ENCODE measurements at places on chromosomes 3 and 15.

GRCh38 chr3:111967068-111967467 lies 11.8 kb upstream of the ABHD10 start:
- DNase-seq, result no peak

DNA sequence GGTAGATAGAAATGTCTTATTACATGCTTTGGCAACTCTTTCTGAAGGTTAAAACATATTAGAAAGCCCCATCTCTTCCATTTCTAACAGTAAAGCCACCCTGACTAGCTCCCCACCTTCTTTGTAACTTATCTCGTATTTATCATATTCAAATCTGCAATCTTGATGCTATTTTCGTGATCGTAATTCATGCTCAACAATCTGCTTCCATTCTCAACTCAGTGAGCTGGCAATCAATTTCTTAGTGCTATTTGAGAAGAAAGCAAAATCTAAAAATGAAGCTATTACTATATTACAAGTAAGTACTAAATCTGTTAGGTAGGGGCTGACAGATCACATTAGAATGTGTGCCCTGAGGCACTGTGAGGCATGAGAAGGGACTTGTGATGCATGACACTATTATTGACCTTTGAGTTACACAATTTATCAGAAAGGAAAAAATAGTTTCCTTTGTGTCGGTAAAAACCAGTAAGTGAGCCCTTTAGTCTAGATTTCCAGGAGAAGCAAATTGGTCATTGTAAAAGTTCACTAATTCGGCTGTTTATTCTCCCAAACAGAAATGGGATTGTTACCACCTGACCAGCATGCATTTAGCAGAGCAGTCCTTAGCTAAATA lies 379.7 kb upstream of the CNTN6 start:
- DNase-seq, result no peak

DNA sequence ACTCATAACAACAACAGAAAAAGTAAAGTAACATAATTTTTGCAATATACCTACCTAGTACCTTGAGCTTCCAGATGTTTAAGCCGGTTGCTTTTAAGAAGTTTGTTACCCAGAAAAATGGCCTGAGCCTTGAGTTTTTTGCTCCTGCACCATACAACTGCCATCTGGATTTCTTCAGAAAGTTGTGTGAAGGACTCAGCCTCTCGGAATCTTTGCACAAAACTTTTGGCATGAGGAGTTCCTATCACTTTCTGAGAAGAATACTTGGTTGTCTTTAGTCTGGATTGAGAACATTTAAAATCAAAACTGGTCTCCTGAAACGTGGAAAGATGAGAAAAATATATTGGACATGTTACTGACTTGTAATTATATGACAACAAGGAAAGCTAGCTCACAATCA lies 17.3 kb downstream of the GTPBP8 start:
- no peak for DNase-seq

DNA sequence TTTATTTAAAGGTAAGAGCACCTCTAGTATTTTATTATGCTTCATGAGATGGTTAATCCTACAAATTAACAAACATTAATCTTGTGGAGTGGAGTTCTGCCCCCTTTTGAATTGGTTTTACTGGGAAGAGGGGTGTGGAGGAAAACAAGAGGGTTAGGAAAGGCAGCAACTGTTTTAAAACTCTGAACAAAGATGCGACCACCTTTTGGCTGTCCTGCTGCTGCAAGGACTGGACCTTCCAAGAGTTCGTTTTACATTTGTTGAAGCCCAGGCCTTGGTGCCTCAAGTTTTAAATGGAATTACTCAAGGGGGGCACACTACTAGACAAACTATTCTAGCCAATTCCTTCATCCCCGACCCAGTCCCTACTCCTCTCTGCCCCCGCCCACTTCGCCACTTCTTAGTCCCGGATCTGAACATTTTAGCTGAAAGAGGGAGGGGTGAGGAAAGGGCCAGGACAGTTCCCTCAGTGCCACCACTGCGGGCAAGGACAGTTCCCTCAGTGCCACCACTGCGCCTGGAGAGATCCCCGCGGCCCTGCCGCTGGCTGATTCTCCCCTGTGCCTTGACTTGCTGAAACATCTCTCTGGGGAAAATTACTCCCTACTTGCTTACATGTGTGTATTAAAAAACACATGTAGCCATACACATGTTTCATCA lies 11.2 kb downstream of the SOX2 start:
- DNase-seq, result no peak

- no peak for DNase-seq
These were observed 61.8 kb upstream of the ATP13A3 start for GRCh38 chr3:194548346-194549321.

DNA sequence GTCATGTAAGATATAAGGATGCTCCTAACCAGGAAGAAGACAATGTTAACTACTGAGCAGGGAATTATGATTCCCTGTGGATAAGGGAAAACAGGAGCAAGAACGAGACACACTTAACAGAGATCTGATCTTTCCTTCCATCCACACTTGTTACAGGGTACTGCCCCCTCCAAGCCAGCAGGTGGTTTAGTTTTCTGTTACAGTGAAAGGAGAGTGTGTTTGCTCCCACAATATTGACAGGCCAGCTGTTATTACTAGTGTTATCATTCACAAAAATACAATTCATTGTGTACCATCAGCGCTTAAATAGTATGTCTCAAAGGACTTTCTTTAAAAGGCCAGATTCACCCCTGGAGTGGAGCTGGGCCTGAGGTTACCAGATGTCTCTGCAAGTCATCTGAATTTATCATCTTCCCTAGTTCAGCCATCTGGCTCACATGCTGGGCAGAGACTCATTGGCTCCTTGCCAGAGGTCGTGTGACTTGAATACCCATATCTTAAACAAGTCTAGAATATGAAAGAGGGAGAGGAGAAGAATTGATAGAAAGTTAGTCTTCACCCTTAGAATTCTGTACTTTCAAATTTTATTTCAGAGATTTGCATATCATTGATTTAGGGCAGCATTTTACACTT lies 16.8 kb upstream of the FMN1 start:
- no peak for DNase-seq

DNA sequence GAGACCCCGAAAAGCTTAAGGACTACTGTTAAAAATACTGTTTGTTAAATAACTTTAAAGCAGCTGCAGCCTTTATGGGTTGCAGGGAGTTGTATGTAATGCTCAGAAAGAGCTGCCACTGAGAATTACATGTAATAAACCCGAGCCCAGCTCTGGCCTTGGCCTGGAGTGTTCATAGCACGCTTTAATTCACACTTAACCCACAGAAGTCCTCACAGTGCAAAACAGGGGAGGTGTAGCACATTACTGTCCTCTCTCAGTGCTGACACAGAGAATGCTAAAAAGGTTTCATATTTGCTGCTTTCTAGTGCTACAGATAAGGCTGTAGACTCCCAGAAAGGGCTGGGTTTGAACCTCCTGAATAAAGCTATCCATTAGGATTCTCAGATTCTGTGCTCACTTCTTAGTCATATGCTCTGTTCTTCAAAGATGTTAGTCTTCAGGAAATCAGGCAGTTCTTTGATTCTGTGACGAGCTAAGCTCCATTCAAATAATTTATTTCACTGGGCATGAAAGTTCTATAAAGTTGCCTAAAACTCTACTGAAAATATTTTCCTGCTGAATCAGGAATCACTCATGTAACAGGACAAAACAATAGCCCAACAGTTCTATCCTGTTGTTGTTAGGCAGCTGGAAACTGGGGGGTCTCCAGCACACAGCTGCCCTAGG lies 108.0 kb downstream of the SENP2 start:
- no peak for DNase-seq

- DNase-seq, result no peak
These were observed 57.5 kb upstream of the MEF2A start for GRCh38 chr15:99508311-99508645.

DNA sequence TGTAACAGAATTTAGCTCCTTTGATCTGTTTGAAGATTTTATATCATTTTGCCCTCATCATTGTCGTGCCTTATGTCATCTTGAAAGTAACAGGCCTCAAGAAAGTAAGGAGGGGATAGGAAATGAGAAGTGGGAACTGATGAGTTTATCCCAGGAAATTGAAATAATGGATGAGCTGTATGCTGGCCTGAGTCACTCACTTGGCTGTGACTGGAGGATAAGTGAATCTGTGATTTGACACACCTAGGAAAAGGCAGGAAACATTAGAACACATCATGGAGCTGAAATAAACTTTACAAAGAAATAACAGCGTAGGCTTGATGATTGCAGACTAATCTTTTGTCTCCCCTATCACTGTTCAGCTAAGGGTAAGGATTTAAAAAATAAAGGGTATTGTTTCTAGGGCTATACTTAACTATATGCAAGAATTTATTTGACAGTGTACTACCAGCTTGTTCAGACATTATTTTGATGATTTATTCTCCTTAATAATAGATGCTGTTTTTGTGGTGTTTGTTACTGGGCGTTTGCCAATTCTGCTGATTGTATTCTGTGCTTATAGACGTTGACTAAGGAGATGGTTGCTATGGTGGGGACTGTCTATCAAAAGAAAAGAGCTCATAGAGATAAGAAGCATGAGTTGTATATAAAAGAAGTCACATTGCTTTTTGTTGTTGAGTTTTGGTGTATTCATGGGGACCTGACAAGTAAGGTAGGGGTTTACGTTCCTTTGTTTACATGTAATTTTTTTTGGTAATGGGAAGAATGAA lies 105.6 kb upstream of the ROPN1 start:
- no peak for DNase-seq

GRCh38 chr3:81585056-81585455 lies 176.4 kb downstream of the GBE1 start:
- no peak for DNase-seq

GRCh38 chr3:133855772-133856171 lies 39.9 kb downstream of the RAB6B start:
- no peak for DNase-seq

DNA sequence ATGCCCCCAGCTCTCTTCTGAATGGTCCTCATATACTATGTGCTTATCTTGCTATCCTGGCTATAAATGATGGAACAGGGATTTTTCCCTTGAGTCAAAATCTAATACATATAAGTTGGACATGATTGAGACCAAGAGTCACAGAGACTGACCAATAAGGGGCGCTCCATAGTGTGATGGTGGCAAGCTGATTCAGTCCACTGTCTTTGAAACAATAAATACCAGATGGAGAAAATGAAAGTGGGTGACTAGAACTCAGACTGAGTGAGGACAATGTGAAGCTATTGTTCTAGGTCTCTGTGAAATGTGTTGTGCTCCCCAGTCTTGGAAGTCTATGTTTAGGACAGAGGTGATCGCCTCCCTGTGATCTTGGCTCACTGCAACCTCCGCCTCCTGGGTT lies 10.6 kb upstream of the FSTL1 start:
- no peak for DNase-seq

- no peak for DNase-seq
These were observed 39.2 kb downstream of the SNX4 start for GRCh38 chr3:125480656-125481374.

- no peak for DNase-seq
These were observed at the start of gene CGNL1 for GRCh38 chr15:57375827-57376695. Gene CGNL1, plus strand, starts transcription at chr15:57376505. Its CDS starts 61,495 bp downstream, at chr15:57438000.

DNA sequence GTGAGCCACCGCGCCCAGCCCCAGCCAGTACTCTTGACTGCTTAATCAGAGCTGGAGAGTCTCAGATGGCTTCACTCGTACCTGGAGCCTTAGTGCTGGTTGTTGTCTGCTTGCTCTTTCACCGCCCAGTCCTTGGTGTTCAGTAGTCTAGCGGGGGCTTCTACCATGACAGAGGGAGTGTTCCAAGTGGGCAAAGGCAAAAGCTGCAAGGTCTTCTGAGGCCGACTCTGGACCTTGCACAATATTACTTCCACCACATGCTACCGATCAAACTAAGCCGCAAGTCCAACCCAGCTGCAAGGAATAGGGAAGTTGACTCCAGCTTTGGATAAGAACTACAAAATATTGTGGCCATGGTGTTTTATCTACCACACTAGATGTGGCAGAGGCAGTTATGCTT lies 6.6 kb downstream of the PARL start:
- no peak for DNase-seq

- DNase-seq, result no peak
These were observed 1.6 kb upstream of the GNB4 start for GRCh38 chr3:179452872-179453271.

DNA sequence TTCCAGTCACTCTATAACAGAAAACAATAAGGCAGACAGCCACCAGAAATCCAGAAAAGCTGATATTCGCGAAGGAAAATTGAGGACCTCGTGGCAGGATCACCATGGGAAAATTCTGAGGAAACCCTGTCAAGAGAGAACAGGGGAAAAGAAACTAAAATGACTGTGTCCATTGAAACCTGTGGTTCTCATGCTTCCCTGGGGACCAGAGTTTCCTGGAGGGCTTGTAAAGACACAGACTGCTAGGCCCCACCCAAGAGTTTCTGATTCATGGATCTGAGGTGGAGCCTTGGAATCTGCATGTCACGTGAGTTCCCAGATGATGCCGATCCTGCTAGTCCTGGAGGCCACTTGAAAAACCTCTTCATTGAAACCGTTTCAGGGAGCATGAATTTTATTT lies 420.5 kb downstream of the EPHB1 start:
- no peak for DNase-seq

- DNase-seq, result no peak
These were observed 59.7 kb downstream of the MAP3K13 start for GRCh38 chr3:185422677-185423076.

DNA sequence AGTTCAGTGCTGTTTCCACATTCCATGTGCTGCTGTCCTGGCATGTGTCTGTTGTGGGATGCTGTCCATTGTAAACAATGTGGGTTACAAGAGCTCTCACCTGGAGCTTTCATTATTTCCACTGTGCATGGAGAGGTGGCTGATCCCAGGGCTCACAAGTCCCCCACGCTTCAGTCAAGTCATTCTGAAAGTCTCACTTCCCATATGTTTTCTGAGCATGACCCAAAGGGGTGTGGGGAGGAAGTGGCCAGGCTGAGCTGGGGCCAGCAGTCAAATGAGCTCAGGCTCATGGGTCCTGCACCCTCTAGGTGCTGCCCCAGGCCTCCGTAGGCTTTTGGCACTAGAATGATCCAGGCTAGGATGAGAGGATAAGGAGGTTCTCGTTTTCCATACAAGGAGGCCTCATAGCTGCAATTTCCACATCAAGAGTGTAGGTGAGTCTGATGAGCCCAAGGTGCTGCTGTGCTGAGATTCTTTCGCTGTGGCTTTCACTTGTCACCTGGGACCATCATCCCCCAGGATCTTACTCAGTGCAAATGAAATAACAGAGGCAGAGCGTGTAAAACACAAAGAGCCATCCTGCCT lies 22.0 kb downstream of the STARD5 start:
- peak; percentile 48 for DNase-seq

- no peak for DNase-seq
These were observed 8.2 kb downstream of the B3GNT5 start for GRCh38 chr3:183261151-183261724.

DNA sequence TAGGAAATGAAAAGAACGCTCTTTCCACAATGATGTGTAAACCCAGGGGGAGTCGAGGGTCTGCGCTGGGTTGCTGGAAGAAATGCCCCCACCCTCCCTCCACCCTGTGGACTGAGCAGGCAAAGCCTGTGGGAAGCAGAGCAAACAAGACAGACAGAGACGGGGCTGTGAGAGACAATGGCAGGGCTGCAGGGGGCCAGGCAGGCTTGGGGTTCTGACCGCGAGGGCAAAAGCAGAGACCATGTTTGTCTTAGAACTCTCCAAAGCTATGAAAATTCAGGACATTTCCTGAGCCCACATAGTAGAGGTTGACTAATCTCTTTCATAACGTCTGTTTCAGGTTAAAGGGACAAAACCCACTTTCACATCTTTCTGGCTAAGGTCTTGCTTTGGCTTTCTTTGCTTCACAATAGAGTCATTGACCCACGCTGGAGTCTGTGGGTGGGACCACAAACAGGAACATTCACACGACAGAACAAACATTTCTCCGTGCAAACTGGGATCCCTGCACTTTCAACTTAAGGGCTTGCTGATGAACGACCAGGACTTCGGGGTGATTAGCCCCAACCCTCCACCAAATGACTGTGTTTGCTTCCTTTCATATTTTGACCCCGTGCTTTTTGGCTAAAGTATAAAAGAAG lies 156.0 kb upstream of the TPM1 start:
- no peak for DNase-seq

GRCh38 chr3:126691765-126692164 lies 12.3 kb upstream of the CHCHD6 start:
- DNase-seq, result no peak

Data from stimulated activated CD4-positive, alpha-beta T cell treated with anti-CD3 and anti-CD28 coated beads, Interleukin-4, amount 100 ng/mL, for 24 hours (primary cell).